ENCODE measurements at places on chromosomes 16 and 17. TPM values are rescaled to one million over a fixed set of nuclear protein-coding genes. Genes with fewer than 3 reads are reported as not detected.

GRCh38 chr16:56932721-56933619 is 1.0 kb downstream of the HERPUD1 start:
- DNase-seq = peak; percentile 62

DNA sequence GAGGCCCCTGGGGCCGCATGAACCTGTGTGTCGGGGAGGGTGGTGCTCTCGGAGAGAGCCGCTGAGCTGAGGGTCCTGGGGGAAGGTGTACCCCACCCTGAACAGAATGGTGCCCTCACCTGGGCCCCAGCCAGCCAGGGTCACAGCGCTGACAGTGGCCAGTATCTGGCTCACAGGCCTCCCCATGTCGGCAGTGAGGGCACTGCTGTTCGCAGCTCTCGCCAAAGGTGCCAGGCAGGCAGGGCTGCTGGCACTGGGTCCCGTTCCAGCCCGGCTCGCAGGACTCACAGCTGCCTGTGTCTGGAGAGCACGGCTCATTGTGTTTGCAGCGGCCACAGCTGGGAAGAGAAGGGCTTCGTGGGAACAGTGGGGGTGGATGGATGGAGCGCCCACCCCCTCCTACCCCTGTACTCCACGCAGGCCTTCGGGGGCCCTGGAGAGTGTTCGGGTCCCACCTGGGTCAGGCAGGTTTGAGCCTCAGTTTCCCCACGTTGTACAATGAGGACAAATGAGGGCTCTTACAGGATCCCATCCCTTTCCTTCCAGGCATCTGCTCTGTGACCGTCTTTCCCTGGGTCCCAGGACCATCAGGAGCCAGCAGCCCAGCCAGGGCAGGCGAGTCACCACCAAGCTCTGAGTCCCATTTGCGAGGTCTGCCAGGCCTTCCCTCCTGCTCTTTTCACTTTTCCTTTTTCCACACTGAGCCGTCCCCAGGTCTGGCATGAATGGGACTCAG is 5.0 kb downstream of the SCARF1 start:
- no peak for DNase-seq

The KRT34 gene
- not detected for total RNA-seq

DNA sequence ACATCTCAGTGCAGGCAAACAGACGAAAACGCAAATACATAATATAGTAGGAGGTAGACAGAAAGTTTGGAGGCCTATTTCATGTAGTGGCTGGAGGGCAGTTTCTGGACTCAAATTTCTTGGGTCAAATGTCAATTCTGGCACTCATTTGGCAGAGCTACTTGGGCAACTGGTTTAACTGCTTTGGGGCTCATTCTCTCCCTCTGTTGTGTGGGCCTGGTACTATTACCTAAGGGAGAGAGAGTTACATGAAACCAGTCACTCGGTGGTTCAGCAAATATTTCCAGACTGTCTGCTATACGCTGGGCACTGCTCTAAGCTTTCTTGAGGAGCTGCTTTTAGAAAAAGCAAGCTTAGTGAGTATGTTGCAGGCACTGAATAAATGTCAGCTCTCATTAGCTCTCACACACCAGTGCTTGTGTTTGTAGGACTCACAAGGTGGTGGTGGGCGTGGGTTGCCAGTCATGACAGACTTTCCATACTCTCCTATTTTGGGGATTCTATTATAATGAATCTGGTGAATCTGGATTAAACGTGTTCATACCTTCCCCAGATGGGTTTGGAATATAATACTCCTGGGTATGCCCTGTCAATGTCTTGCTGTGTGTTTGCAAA is 1.8 kb upstream of the SHISA9 start:
- no peak for DNase-seq

DNA sequence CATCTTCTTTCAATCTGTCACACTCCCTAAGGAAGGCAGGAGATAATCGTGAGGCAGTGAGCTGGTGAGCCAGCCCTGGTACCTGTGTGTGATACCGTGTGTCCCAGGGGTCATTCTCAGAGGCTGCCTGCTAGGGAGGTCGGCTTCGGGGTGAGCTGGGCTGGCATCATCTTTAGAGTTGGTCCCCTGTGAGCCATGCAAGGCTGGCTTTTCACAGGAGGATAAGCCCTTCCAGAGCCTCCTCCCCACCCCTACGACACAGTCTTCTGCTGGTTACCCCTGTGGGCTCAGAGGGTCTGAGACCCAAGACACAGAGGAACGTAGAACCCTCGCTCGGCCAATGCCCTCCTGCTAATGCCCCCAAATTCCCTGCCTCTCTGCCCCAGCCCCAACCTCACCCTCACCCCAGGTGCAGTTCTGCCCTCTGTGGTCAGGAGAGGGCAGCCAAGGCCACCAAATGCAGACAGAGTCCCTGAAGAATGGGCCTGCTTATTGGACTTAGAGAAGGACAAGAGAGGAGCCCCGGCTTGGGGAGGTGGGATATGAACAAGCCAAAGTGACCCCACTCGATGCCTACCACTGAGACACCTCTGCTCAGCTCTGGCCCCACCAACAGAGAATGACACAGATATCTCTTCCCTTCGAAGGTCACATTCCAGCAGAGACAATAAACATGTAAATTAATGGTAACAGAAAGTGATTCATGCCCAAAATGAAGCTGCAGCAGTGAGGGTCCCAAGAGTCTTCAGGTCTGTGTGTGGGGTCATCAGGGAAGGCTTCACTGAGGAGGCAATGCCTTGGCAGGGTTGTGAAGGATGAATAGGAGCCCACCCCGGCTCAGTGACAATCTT is 80.8 kb upstream of the CCL1 start:
- no peak for DNase-seq

DNA sequence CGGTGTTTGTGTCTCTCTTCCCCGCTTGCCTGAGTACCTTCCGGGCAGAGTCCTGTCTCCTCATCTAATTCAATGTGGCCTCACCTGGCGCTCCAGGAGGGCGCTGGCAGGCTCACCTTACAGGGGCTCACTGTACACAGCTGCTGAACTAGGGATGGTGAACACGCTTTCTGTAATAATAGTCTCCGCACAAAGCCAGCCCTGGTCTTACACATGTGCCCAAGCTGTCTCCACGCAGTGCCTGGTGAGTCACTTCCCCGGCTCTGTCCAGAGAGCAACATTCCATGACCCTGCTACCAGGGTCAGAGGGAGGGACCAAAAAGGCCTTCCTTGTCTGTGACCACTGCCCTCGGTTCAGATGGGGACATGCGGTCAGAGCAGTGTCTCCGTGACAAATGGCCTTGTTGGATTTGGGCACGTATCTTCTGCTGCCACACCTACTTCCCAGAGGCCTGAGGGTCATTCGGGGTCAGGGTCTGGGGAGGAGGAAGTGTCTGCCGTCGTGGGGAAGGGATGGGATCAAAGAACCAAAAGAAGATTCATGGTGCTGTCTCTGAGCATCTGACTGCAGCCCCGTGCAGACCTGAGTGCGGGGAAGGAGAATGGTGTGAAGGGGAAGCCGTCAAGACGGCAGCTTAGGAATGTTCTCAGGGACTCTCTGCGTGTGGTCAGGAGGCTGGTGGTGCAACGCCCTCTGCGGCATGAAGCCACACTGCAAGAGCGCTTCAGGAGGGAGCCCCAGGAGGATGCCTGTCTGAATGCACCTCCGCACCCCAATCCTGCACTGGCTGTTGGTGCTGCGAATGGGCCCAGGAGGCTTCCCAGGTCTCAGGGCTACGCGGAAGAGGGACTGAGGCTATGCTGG is 68.8 kb downstream of the IL21R start:
- no peak for DNase-seq

The KLHL10 gene
- not detected for total RNA-seq
